ENCODE measurements at places on chromosomes 7 and 10. TPM values are rescaled to one million over a fixed set of nuclear protein-coding genes. Genes with fewer than 3 reads are reported as not detected.

PDIA4 gene
- total RNA-seq: 507 TPM

C10orf62 gene
- not detected for total RNA-seq

GPR85 gene
- 1.2 TPM for total RNA-seq

GLCCI1 gene
- 1.6 TPM for total RNA-seq

Measured in epithelial cell of umbilical artery (primary cell).